ENCODE measurements at places on chromosomes 3 and 15.

DNA sequence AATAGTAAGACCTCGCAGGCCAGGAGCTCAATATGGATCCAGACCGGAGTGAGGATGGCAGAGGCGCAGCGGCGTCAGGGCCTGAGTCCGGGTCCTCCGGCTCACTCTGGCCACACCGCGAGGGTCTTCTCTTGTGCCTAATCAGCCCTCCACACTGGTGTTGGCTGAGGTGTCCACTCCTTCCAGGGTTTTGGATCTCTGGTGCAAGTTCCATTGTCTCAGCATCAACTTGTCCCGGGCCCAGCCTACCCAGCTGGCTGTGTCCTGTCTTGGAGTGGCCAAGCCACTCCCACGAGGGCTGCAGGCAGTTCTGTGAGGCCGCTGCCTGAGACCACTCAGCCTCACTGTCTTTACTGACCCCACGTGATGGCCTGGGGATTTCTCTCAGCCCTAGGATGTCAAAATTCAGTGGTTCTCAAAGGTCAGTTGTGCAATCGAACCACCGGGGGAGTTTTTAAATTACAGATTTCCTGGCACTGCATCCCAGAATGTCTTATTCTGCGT, 12.6 kb upstream of the GOLGA6L7 start:
- no peak for DNase-seq

DNA sequence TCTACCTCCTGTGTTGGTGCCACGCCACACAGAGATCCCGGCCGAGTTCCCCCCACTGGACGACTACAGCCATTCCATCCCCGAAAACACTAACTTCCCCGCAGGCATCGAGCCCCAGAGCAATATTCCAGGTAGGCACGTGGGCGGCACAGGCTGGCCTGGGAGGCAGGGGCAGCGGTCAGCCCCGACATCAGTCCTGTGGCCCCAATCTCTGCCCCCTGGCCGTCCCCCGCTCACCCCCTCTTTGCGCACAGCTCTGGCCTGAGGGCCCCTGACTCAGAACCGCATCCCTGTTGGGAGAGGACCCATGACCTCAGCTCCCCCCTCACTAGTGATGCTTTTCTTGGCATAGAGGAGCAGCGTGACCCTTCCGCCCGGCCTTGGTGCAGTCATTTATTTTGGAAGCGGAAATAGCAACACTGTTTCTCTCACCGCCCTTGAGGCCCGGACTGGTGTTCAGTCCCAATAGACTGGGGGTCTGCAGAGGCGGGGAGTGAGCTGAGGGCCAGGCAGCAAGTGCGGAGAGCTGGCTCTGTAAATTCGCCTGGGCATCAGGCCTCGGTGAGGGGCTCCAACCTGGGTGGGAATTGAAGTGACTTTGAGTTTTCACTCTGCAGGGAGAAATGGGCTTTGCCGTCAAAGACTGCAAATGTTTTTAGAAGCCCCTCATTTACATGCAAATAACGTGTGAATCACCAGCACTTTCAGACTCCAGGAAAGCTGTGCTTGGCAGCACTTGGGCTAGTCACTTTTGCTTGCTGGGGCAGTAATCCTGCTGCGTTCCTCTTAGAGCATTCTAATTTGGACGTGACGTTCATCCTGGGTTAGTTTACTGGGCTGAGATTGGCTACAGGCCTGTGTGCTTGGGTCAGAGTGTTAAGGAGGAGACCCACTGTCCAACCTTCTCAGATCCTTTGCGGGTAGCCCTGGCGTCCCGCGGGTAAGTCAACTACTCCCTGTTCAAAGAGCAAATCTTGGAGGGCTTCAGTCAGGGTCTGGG, 88.9 kb downstream of the AAGAB start:
- no peak for DNase-seq

GRCh38 chr3:101972430-101973162, 123.3 kb downstream of the NFKBIZ start:
- DNase-seq = no peak

DNA sequence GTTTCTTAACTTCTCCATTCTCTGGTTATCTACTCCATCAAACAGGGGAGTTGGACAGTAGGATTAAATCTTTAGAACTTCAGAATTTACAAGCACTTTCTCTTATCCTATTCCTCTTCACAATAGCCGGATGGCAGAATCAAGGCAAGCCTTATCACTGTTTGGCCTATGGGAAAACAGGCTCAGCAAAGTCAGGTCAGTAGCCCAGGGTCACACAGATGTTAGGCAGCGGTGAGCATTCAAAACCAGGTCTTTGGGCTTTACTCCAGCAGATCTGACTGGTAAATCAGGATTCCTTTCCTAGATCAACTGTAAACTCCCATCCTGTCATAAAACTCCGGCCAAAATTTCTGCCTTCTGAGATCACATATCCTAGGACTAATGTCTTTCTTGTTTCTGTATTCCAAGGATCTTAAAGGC, 258.4 kb downstream of the OPA1 start:
- no peak for DNase-seq

DNA sequence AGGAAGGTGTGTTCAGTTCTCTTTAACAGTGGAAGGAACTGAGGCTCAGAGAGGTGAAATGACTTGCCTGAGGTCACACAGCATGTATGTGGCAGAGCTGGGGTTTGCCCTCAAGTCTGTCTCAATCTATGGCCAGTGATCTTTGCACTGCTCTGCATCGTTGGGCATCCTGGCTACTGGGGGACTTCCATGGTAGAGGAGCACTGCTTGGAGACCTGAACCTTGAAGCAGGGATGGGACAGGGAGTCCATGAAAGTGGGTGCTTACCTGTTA, 2.0 kb downstream of the CORO2B start:
- no peak for DNase-seq

GRCh38 chr15:51818150-51818549, 11.3 kb upstream of the TMOD3 start:
- DNase-seq = no peak

GRCh38 chr3:52678265-52679198, 7.2 kb downstream of the PBRM1 start:
- DNase-seq = no peak

DNA sequence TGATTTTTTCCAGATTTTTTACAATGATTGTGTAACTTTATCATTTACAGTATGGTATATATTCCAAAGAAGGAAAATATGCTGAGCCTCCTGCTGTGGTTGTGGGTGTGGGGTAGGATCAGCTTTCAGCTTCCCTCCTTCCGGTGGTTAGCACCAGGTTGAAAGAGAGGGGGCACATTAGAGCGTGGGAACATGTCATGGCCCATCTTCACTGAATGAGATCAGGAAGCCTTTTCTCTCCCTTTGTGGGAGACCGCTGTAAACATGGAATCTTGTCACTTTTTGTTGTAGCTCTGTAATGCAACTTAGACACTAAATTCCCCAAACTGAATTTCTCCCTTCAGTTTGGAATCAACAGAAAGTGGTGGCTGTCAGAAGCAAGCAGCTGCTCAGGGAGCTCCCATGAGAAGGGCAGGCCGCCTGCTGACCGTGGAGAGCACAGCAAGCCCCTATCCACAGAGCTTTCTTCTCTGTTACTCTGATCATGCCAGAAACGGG, 86.7 kb upstream of the LIMD1 start:
- no peak for DNase-seq

DNA sequence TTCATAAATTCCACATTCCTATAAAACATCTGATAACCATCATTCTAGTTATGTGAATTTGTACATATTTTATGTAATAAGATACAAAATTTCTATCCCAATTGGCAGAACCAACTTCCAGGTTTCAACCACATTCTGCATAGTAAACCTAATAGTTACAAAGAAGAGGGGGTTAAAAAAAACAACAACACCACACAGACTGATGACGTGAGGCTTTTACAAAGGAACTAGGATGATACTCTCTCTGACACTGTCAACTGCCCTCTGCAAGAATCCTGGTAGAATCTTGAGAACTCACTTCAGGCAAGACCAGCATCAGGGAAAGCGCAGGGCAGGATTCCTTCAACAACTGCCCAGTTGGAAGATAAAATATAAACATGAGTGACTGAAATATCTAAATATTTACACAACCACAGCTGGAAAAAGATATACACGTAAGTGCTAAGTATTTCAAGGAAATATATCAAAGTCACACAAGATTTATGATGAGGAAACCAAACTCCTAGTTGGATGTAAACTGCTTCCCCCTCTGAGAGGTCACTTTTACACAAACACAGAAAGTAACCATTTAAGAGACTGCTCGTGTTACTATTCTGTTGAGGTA, 816.4 kb downstream of the ROBO1 start:
- no peak for DNase-seq

GRCh38 chr3:105369500-105370371, 3.0 kb downstream of the ALCAM start:
- DNase-seq = no peak

- DNase-seq = no peak
Observed at GRCh38 chr15:59996298-59997041, 7.6 kb upstream of the FOXB1 start.

DNA sequence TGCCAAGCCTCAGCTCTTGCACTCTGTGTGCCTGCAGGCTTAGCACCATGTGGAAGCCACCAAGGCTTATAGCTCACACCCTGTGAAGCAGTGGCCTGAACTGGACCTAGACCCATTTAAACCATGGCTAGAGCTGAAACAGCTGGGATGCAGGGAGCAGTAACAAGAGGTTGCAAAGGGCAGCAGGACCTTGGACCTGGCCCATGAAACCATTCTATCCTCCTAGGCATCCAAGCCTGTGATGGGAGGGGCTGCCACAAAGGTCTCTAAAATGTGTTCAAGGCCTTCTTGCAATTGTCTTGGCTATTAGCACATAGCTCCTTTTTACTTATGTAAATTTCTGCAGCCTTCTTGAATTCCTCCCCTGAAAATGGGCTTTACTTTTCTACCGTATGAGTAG, 57.9 kb upstream of the NPAP1 start:
- DNase-seq = no peak

GRCh38 chr3:124084022-124084881, 92.3 kb upstream of the ROPN1 start:
- no peak for DNase-seq

- no peak for DNase-seq
Observed at GRCh38 chr3:192827208-192827607, 90.4 kb downstream of the MB21D2 start.

- DNase-seq = no peak
Observed at GRCh38 chr3:187051066-187051465, 88.2 kb downstream of the RPL39L start.

DNA sequence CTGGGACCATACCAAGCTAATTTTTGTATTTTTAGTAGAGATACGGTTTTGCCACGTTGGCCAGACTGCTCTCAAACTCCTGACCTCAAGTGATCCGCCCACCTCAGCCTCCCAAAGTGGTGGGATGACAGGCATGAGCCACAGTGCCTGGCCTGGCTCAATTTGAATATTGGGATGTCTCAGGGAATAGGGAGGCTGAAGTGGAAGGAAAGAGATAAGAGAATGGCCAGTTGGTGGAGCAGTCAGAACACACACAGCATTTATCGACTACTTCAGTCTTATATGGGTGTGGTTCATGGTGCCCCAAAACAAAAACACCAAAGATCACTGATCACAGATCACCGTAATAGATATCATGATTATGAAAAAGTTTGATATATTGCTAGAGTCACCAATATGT, 144.4 kb downstream of the GMNC start:
- DNase-seq = no peak

GRCh38 chr3:30455840-30456239, 150.6 kb upstream of the TGFBR2 start:
- DNase-seq = no peak

- DNase-seq = no peak
Observed at GRCh38 chr15:29127506-29128430, 141.9 kb downstream of the NSMCE3 start.

DNA sequence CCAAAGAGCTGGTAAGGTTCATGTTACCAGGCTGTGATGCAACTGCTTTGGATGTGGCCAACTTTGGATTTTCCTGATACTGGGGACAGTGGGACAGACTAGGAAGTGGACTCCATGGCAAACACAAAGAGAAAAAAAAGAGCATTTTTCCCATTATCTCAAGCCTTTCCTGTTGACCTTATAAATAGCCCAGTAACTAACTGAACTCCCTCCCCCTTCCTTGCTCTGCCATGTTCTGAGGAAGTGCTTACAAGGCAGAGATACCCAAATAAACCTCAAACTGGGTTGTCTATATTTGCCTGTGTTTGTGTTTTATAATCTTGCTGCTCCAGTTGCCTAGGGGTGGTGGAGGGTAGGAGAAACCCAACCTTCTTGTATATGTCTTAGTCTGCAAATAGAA, 27.3 kb upstream of the SLC9A9 start:
- no peak for DNase-seq

DNA sequence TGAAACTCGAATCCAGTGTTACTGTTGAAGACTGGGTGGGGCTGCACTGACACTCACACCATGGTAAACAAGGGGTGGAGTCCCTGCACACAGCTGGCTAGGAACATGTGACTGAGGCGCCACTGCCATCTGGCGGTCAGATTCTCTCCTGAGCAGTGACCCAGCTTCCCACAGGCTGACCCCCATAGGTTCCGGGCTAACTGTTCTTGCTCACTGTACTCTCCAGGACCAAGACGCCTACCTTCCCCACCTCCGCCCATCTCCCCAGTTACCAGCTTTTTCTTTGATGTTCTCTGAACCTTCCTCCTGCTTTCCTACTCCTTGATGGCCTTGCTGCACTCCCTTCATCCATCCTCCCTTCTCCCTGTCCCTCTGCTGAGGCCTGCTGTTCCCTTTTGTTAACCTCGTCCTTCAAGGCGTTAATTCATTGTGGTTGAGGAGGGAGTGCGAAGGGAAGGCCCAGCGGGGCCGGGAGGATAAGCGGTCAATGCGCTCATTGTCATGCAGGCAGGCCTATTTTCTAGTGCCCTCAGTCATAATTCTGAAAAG, 115.2 kb downstream of the ATP8B4 start:
- no peak for DNase-seq

- DNase-seq = no peak
Observed at GRCh38 chr15:69410248-69410874, 3.8 kb upstream of the KIF23 start.

- no peak for DNase-seq
Observed at GRCh38 chr3:193816028-193816395, 223.0 kb downstream of the OPA1 start.

GRCh38 chr15:92163641-92164040, 230.0 kb upstream of the ST8SIA2 start:
- DNase-seq = no peak

- DNase-seq = no peak
Observed at GRCh38 chr15:53272116-53272515, 482.0 kb upstream of the ONECUT1 start.

- DNase-seq = peak; percentile 1
Observed at GRCh38 chr3:69161587-69162307, 39.4 kb upstream of the LMOD3 start.

DNA sequence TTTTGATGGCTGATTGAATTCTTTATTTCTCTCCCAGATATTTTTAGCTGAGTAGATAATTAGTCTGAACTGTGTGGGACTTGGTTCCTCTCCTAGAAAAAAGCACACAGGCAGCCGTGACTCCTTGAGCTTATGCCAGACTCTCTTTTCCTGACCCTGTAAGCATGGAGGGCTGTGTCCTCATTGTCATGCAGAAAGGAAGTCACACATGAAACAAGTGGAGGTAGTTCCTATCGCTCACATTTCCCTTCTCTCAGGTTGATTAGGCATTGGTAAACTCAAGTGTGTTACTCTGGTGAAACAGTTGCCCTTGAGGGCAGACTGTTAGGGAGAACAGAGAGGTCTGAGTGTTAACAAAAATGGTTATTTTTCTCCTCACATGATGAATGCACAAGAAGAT, 6.3 kb upstream of the RTP4 start:
- no peak for DNase-seq

- no peak for DNase-seq
Observed at GRCh38 chr3:138197058-138197457, 10.0 kb downstream of the ARMC8 start.
